CD8-positive, alpha-beta T cell (primary cell): ENCODE measurements at places on chromosomes 2 and 18.

DNA sequence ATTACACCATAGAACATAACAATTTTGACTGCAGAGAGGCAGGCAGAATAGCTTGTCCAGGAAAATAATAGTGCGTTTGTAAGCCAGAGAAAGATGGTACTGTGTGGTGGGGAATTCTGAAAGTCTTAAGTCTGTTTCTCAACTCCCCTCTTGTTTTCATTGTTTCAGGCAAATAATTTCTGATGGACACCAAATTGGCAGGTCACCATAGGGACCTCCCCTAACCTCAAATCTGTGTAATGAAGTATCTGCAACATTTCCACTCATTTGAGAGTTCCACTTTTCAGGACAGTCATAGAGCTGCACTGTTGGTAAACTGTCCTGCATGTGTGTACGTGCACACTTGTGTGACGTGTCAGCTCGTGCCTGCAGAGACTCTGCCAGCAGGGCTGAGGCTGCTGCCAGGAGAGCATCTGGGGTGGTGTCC is 195.6 kb downstream of the AGAP1 start:
- DNase-seq = no peak

DNA sequence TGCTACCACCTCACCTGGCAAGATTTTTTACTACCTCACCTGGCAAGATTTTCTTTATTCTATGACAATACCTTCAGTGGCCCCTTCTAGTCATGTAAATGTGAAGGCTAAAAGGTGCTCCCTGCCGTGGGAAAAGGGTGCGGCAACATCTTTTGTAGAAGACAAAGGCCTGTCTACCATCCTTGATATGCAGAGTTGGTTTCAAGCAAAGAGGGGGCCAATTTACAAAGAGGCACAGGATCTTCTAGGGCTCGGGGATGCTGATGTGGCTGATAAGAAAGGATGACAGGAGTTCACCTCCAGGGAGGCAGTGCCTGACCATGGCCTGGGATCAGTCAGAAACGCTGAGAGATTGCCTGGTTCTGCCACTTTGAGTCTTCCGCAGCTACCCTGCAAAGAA is 165.4 kb upstream of the SLC1A4 start:
- no peak for DNase-seq

DNA sequence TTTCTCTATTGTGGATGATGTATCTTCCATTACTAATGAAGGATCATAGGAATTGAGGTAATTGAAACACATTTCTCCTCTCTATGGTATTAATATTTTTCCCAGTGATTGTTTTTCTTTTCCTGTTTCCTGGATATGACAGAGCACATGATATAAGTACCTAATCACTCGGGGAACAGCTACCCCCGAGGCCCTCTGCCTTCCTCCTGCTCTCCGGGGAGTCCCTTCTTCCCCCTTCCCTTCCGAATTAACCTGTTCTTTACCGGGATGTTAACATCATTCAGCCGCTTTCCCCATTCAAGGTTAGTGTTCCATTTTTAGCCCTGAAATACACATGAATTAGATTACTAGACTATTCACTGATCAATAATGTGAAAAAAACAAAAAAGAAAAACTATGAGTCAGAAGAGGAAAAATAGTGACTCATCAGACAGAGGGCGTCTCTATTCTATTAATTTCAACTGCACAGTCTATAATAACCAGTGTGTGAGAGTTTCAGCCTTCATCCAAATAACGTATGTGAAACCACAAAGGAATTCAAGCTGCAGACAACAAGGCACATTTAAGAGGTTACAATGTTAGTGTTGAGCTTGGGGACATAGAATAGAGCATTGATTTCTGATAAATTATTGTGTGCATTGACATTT is 450.8 kb downstream of the DLGAP1 start:
- no peak for DNase-seq

DNA sequence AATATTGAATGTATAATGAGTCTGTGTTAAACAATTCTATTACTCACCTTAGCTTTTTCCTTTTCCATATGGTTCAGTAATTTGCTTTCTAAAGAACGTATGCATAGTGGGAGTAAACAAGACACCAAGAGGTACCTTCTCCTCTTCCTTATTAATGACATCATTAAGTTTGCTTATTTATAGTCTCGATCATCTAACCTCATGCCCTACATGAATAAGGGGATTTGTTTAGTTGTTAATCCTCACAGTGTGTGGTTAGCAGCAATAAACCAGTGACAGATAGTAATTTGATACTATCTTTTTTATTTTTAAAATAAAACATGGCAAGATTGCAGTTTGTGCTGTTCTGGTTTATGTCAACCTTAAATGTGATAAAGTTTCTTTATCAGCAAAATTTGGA is 69.7 kb downstream of the COBLL1 start:
- DNase-seq = no peak

DNA sequence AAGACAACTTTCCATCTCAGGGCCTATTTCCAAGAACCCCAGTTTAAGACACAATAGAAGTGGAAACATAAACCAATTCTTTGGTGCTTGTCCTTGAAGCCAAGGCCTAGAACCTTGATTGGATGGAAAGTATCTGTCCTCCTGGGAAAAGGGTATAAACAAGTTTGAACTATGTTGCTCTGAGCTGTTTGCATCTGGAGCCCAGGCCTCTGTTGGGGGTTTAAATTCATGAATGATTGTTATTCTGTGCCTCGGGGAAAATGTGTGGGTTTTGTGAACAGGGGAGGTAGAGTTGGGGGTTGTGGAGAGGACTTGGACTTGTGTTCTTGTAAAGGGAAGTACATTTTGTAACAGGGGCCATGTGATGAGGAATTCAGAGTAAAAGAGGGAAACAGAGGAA is 406.1 kb downstream of the SLC4A3 start:
- DNase-seq = no peak

DNA sequence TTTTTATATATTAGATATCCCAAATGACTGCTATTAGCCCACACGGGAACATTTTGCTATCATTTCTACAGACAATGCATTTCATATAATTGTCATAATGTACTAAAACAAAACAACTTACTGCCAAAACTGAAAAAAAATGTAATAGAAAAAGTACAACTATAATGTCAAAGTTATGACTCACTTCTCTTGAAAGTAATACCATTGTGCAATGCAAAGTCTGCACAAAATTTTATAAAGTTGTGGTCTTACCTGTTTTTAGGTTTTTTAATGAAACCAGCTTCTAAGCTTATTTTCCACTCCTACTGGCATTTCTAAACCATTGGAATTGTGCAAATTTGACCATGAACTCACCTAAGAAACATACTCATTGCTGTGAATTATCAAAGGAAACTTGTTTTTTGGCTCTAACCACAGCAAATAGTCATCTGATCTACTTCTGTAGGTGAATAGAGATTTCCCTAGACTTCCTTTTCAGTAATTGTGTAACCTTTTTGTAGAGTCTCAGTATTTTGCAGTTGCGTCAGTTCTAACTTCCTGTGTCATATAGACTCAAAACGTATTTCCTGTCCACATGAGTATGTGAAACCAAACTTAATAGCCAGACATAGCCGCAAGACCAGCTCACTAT is 31.9 kb upstream of the TFPI start:
- no peak for DNase-seq

DNA sequence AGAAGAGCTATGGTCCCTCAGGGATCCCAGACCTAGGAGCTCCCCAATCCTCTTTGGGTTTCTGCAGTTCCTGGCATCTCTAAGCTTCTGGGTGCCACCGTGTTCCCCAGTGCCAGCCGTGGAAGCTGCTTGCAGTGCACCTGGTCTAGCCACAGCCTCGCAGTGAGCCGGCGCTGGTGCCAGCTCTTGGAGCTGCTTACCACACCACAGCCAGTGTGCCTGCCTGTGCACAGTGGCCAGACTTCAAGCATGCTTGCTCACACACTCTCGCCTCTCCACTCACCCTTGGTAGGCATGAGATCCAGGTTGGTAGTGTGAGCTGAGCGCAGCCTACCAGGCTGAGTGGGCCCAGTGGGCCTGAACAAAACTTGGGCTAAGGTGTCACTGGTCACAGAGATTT is 971.9 kb downstream of the DCDC2C start:
- DNase-seq = no peak

DNA sequence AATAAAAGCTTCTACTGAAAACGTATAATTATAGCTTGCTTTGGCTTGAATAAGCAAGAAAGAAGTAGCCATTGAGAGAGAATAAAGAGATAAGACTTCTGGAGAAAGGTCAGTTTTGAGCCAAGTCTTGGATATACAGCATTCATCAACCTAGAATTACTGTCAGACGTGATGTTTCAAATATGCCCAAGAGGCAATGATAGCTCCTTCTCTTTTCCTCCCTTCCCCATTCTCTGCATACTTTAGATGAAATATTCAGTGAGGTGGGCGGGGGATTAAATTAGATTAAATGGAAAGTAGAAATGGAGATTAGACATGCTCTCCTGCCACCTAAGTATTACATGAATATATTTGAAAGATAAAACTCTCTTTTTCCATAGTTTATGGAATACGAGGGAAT is 8.7 kb downstream of the ANTXR1 start:
- no peak for DNase-seq

DNA sequence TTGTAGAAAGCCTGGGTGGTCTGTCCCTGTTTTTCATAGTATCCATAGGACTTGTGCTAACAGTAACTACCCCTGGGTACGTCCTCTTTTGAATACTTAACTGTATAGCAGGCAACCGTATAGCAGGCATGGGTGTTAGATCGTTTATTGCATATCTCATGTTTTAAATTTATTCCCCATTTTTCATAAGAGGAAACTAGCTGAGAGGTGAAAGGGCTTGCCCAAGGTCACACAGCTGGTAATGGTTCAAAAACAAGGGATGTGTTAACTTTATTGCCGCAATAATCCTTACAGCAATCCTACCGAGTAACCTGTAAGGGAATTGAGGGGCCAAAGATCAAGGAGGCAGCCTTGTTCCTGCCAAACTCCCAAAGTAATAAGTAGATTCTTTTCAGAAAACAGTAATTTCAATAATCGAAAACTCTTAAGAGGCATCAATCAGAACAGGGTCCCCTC is 990 bp upstream of the MGAT4A start:
- no peak for DNase-seq

DNA sequence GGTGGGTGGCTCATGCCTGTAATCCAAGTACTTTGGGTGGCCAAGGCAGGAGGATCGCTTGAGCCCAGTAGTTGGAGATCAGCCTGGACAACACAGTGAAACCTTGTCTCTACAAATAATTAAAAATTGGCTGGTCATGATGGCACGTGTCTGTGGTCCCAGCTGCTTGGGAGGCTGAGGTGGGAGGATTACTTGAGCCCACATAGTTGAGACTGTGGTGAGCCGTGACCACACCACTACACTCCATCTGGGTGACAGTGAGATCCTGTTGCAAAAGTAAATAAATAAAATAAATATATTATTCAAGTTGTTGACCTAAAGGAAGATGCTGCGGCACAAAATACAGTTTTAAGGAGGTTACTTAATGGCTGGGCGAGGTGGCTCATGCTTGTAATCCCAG is 72.7 kb downstream of the LAMA3 start:
- DNase-seq = no peak

- DNase-seq = no peak
Measured at GRCh38 chr2:33619028-33619427, 19.9 kb upstream of the FAM98A start.

DNA sequence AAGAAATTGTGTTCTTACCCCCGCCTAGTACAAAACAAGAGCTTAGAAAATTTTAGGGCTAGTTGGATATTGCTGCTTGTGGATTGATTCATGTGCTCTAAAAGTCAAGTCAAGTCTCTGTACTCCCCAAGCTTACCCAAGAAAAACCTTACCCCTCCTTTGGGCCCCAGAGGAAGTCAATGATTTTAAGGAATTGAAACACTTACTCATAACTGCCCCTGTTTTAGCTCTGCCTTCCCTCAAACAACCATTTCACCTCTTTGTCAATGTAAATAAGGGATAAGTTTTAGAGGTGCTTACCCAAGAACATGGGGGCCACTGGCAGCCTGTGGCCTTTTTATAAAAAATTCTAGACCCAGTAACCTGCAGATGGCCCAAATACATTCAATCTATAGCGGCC is 136.6 kb upstream of the RMP24 start:
- no peak for DNase-seq

DNA sequence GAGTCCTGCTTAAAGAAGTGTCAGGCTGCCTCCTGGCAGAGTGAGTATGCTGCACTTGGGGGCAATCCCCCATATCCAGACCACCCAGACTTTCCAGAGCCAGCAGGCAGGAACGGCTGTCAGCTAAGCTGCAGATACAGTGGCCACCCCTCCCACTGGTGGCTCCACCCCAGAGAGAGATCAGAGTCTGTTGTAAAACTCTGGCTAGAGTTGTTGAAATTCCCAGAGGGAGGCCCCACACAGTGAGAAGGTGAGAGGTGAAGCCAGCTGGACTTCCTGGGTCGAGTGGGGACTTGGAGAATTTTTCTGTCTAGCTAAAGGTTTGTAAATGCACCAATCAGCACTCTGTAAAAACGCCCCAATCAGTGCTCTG is 533.8 kb upstream of the ACVR2A start:
- DNase-seq = no peak

GRCh38 chr18:65975536-65975935 is 224.7 kb downstream of the CDH7 start:
- no peak for DNase-seq

- peak; percentile 22 for DNase-seq
Measured at GRCh38 chr2:64019083-64019974, at the start of gene VPS54. Gene VPS54 (minus strand): TSS chr2:64019428. CDS start chr2:63983999, 35,429 bp downstream.

DNA sequence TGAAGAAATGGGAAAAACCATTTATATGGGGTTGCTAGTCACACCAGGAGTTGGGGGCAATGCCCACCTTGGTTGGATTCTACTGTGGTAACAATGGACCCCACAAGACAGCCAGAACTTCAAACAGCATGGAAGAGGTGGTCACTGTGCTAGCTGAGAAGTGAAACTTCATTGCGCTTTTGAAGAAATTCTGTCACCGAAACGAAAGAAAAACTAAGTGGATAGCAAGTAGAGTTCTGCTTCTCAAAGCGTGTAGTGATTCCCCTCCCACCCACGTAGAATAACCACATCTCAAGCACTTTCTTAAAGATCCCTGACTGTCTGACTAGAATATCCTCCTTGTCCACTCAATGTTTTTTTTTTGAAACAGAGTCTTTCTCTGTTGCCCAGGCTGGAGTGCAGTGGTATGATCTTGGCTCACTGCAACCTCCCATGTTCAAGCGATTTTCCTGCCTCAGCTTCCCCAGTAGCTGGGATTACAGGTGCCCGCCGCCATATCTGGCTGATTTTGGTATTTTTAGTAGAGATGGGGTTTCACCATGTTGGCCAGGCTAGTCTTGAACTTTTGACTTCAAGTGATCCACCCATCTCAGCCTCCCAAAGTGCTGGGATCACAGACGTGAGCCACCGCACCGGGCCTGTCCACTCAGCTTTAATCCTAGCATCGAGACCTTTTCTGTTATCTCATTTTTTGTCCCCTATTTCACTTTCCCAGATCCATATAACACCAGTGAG is 30.1 kb upstream of the CCL20 start:
- DNase-seq = no peak
